ENCODE measurements at places on chromosomes 5 and 9.

GRCh38 chr5:118551031-118551430 lies 437.3 kb downstream of the DTWD2 start:
- no peak for DNase-seq

- no peak for DNase-seq
These were observed 14.6 kb upstream of the PBX3 start for GRCh38 chr9:125732562-125732961.

DNA sequence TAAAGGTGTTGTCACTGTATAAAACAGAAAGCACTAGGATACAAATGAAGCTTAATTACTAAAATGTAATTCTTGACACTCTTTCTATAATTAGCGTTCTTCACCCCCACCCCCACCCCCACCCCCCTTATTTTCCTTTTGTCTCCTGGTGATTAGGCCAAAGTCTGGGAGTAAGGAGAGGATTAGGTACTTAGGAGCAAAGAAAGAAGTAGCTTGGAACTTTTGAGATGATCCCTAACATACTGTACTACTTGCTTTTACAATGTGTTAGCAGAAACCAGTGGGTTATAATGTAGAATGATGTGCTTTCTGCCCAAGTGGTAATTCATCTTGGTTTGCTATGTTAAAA lies 43.8 kb downstream of the NDFIP1 start:
- DNase-seq, result no peak

DNA sequence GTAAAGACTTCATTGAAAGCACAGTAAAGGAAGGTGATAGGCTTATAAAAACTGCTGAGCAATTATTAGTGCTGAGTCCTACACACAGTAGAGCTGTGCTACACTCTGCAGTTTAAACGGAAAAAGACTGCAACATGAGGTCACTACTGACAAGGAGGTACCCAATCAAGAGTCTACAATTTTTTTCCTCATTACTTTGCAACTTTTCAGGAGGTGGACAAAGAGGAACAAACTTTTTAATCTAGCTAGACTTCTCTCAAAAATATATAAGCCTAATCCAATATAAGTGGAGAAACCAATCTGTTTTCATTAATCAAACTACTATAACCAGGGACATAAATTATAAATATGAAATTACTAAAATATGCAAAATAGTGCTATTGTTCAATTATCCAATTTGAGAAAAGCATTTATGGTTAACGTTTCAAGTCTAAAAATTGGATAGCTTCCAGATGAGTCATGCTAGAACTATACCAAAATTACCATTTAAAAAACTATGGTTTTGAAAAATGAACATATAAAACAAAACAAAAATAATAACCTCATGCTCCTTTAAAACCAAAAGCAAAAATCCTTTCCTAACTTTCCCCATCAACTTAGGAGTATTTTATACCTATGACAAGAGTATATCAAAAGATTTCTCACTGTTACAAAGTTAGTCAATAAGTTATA lies 37.7 kb downstream of the FAM13B start:
- no peak for DNase-seq

DNA sequence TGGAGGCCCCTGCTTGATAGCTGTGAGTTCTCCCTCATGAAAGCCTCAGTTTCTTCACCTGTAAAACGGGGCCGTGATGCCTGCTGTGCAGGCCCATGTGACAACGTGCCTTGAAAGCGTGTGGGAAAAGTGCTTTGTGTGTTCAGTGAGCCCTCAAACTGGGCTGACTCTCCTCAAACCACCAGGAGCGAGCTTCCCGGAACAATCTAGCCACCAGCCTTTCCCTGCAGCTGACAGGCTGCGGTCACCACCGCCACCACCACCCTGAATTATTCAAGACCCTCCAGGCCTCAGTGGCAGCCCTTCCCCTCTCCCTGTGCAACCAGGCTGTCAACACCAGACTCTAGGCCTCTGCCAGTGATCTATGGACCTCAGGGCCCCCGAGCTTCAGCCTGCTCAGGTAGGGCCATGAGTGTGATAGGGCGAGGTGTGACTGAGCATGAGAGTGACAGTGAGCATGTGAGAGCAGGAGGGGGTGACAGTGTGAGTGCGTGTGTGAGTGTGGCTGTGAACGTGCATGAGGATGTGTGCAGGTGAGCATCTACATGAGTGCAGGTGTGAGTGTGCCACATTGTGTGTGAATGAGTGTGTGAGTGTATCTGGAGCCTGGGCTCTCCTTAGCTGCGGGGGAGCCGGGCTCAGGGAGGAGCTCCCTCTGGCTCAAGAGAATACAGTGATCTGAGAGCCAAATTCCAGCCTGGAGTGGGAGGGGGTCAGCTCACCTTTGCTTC lies 53.3 kb upstream of the PSD2 start:
- DNase-seq, result no peak

DNA sequence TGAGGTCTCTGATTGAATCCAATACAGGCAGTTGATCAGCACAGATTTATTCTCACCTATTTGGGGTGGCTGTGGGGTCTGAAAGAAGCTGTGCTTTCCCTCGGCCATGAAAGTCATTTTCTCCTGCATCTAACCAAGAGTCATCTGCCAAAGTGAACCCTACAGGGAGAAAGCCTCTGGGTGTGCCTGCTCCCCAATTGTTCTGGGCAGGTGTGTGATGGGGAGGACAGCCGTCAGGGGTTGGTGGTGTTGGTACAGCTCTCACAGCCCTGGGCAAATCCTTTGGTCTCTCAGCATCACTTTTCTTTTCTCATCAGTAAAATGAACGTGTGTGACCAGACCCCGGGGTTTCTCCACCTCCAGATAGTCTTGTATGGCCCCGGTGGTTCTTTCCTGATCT lies 2.5 kb downstream of the PHF2 start:
- no peak for DNase-seq

DNA sequence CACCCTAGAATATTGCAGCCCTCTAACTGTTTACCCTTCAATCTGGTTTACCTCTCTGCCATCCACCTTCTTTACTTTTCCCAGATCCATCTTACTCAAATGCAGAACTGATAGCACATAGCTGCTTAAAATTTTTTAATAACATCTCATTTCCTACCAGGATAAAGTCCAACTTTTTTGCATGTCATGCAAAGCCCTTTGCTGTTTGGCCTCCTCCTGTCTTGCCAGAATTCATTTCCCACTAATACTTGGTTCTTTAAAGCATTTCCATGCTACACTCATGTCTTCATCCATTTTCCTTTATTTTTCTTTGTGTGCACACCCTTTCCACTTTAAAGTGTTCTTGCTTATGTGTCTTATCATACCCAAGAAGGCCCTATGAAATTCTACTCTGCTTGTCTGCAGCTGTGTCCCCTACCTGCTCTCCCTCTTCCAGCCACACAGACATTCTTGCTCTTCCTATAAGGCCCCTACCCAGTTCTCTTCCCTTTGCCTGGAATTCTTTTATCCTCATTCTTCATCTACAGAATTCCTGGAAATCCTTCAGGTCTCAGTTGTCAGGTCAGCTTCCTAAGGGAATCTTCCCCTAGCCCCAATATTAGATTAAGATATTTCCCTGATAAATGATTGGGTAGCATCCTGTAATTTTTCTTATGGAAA lies 50.3 kb downstream of the TLE4 start:
- DNase-seq, result no peak

GRCh38 chr9:114777821-114778609 lies 27.8 kb downstream of the TNFSF15 start:
- no peak for DNase-seq

GRCh38 chr9:32577316-32577715 lies 4.4 kb upstream of the NDUFB6 start:
- DNase-seq, result no peak

GRCh38 chr5:117380316-117380715 lies 805.7 kb upstream of the SEMA6A start:
- DNase-seq, result no peak

- no peak for DNase-seq
These were observed 7.6 kb upstream of the CLPTM1L start for GRCh38 chr5:1352231-1353219.

- DNase-seq, result no peak
These were observed 8.5 kb upstream of the ORM1 start for GRCh38 chr9:114314256-114314867.

DNA sequence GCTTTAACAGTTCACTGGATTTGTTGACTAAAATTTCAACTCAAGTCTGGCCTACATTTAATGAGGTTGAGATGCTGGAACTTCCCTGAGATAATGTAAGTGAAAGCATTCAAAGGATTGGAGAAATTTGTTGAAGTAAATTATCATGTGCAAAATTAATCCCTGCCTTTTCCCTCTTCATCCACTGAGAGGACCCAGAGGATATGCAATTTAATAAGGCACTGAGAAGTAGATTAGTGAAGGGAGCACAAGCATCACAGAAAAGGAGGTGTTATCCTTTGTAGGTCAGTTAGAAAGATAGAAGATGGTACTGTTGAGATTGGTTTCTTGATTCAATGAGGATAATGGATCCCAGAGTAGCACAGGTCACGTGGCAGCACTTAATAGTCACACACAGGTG lies 42.6 kb upstream of the ANKRD31 start:
- DNase-seq, result no peak
